ENCODE measurements at places on chromosomes 3 and 15.

DNA sequence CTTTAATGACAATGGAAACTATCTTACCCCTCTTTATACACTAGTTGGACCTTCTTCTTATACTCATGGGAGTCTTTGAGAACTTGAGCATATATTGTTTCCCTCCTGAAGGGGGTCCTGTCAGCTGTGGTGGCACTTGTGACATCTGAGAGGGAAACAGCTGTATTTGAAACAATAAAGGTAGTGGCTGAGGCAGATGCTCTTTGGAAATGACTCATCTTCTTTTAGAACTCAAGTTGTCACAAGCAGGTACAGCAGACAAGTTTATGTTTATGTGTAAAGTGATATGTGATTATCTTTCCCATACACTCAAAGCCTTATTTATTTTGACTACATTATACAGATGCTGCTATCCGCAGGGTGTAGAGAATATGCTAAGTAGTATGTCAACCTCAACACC lies 220.0 kb upstream of the GRM7 start:
- peak; percentile 16 for DNase-seq

DNA sequence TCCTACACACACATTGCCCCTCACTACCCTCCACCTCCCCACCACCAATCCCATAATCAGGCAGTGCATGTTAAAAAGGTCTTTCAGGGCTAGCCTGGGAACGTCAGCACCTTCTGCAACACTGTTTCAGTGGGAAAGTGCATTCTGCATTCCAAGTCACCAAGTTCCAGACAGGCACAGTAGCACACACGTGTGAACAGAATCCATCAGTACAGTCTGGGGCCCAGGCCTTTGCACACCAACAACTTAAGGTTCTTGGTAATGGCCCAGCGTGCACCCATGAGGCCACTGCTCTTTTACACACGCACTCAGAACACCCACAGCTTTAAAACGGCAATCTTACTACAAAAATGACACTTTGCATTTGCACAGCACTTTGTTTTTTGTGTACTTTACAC lies 1.2 kb downstream of the ANXA2 start:
- no peak for DNase-seq

DNA sequence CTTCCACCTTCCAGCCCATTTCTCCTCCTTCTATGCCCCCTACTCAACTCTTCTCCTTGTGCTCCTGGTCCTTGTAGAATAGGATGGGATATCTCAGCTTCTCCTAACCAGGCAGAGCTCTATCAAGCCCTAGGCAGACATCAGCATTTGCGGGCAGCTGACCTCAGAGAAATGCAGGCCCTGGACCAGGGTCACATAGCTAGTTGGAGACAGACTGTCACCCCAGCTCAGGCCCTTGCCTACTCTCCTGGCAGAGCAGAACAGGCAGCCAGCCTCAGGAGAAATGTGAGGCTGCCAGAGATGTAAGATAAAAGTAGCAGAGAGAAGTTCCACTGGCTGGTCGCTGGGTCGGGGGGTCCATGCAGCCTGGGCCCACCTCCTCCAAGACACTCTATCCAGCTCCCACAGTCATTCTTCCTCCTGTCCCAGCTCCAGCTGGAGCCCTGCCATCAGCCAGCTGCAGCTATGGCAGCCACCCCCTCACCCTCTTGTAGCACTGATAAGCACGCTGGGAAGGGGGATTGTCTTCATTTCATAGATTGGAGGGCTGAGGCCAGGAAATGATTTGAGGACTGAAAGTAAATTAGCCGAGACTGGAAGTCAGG lies 4.0 kb downstream of the CYP8B1 start:
- DNase-seq: no peak

- no peak for DNase-seq
These were observed 961 bp upstream of the ABHD2 start for GRCh38 chr15:89087161-89087829.

DNA sequence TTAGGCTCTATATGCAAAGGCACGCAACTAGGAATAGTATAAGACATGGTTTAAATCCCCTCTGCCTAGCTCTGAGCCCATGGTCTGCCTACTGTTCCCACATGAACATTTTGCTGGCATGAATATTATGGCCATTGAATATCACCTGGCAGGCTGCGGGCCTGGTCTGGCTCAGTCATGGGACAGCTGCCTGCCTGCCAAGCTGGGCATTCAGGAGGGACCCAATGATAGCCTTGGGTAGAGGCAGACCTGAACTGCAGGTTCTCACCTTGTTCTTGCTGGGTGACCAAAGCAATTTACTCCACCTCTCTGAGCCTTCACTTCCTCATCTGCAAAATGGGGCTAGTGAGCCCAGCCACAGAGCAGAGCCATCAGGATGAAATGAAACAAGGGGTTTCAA lies 11.3 kb downstream of the RBP1 start:
- DNase-seq: no peak

DNA sequence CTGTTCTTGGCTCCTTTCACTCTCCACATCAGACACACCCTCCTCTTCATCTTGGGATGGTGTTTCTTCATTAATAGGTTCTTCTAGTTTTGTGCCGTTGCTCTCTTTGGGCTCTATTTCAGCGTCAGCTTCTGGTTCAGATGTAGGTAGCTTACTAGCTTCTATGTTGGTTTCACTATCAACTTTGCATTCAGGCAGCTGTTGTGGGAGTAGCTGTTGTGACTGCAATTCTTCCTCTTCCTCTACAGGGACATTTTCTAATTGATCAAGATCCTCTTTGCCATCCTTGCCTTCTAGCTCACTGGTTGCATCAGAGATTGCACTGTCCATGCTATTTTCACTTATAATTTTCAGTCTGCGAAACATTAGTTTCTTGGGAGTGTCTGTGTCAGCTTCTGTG lies 80.1 kb downstream of the SETD2 start:
- DNase-seq: peak; percentile 38

GRCh38 chr15:45637552-45638033 lies 2.8 kb downstream of the SQOR start:
- DNase-seq: peak; percentile 77

- peak; percentile 72 for DNase-seq
These were observed 99.2 kb upstream of the TRPM1 start for GRCh38 chr15:31200735-31201151.

DNA sequence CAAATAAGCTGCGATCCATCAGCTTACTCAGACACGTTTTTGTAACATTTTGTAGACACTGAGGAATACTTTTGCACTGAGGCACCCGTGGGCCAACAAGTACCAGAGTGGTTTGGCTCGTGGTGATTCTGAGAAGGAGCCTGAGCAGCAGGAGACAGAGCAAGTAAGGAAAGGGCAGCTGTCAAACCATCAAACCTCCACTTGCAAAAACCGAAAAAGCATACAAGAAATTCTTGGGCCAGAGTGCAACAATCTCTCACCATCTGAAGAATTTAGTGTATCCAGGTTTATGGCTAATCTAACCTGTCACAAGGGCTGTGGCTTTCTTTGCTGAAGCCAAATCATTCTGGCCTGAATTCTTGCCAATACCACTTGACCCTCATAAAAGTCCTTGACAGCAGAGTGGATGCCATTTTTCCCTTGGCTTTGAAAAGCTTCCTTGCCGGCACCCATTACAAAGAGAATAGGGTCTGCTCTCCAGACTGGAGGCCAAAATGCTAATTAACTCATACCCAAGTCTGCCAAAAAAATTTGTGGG lies 56.7 kb downstream of the MYO1E start:
- no peak for DNase-seq

- peak; percentile 88 for DNase-seq
These were observed 102.2 kb downstream of the DGKG start for GRCh38 chr3:186259612-186260383.

DNA sequence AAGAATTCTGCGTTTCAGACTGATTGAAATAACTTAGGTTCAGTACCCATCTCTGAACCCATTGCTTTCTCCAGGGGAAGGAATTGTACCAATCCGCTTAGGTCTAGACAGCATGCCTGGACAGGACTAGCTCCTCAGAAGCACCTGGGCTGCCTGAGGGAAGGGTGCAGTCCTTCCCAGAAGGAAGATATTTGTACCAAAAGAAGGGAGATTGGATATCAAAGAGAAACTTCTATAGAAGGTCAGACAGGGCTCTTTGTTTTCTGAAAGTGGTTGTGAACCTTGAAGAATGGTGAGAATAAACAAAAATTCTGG lies 133.8 kb upstream of the LRTM1 start:
- DNase-seq: no peak

DNA sequence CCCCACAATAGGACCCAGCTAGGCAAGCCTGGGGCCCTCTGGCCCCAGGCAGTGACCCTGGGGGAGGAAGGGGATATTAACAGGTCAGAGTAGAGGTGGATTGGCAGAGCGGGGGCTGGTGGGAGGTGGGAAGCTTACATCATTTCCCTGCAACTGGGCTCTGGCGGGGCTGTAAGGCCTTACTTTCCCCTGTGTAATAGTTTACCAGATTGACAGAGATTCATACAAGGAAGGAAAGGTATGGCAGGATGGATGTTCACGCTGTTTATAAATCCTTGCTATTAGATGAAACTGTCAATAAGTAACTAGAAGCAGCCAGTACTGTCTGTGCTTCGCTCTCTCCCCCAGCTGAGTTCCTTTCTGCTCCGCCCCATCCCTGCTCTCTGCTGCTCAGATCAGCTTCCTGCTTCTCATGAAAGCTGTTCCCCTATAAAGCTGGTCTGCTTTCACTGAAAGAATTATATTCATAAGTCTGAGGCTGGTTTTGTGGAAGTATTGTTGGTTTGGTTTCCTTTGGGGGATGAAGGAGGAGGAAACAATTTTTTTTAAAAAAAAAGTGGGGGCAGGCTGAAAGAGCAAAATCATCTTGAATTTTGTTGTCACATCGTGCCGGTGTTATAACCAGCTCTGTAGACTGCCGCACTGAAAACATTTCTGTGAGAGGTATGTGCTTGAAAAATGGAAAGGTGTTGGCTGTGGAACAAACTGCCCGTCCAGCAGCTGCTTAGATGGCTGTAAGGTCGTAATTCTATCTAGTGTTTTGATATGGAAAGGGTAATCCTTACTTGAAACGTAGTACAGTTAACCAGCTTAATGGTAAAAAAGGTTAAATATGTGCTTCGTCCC lies 76.4 kb downstream of the BBX start:
- DNase-seq: peak; percentile 33

GRCh38 chr3:157494581-157495281 lies 8.5 kb downstream of the VEPH1 start:
- DNase-seq: no peak

DNA sequence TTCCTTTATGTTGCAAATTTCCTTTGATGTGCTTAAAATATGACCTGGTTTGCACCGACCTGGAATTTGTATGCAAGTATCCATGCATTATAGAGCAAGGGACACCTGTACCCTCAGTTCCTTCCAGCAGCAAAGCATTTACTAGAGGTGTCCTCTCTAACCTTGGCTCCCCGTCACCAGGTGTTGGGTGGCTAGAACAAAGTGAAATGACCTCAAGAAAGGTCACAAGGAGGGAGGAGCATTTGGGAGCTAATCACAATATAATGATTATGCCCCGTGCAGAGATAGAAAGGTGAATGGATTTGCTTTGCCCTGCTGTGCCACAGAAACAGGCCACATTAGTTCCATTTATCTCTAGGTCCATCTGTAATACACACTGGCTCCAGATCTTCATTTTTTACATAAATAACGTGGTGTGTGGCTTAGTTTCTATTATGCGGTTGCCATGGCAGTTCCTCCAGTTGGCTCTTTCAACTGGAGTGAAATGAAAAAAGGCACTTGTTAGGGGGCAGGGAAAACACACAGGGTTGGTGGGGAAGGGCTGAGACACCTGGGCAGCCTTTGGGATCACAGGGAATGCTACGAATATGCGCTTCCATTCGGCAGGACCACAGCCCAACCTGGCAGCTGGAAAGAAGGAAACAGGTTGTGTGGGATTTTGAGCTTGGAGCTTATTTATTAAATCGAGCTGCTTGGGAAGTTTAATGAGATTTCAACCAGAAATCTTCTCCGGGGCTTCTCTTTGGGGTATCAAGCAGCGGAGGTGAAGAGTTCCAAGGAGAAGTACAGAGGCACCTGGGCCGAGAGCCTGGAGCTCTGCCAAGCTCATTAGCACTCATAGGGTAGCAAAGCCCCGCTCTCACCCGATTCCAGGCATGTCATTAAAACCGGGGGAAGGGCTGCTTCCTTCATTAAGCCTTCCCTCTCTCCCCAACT lies 233.5 kb upstream of the ST8SIA2 start:
- DNase-seq: no peak

DNA sequence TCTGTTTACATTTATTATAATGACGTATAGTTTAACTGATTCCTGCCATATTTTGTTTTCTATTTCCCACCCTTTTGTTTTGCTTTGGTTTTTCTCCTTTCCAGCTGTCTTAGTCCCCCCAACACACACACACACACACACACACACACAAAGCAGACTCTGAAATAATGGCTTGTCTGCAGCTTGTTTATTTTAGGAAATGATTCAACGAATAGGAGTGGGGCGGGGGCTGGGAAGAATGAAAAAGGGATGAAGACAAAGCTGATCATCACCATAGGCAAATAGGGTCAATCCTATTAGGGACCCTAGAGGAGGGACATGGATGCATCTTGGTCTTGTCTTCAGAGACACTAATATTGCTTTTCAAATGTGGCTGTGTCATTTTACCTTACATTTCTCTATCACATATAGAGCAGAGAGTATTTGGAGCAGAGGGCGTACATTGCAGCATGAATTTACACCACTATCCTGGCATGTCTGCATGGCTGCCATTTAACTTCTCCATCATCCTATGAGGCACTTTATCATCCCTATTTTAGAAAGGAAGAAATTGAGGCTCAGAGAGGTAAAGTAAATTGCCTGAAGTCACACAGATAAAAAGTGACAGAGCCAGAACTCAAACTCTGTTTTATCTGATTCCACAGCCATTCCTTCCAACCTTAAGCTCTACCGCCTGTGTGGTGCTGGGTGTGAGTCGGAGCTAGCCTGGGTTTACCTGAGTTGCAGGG lies 147.2 kb upstream of the TPM1 start:
- no peak for DNase-seq

- DNase-seq: no peak
These were observed 410.1 kb downstream of the RAP2B start for GRCh38 chr3:153572165-153572564.

- DNase-seq: no peak
These were observed 202.8 kb downstream of the TP63 start for GRCh38 chr3:189833996-189834395.

DNA sequence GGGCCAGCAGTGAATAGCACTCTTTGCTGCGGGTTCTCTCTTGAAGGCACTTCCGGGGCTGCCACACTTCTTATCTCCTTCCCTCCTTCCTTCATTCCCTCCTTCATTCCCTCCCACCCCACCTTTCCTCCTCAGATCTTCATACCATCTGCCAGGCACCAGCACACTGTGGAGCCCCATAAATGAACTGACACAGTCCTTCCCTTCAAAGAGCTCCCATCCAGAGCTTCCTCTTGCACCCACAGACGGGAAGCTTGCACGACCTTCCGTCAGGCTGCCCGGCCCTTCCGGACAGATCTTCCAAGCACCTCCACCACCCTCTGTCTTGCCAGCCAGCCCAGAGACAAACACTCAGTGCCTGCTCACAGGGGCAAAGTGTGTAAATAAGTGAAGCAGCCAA lies 65.4 kb upstream of the HERC1 start:
- DNase-seq: no peak

- DNase-seq: no peak
These were observed 3.3 kb upstream of the RAB8B start for GRCh38 chr15:63186065-63186464.

DNA sequence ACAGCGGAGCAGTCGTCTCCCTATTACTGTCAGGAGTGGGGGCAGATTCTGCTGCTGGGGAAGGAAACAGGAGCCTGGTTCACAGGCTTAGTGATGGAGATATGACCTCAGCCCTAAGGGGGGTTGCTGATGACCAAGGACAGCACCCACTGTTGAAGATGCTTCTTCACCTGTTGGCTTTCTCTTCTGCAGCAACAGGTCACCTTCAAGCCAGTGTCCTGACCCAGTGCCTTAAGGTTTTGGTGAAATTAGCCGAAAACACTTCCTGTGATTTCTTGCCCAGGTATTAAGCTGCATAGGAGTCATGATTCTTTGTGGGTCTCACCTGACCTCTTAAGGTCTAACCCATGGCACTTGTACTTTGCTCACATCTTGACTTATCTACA lies 14.0 kb downstream of the ATRIP start:
- no peak for DNase-seq

All from GM13976 (cell line).